Non-pigmented ciliary epithelial cell (primary cell): ENCODE measurements at places on chromosomes 6 and 20.

DNA sequence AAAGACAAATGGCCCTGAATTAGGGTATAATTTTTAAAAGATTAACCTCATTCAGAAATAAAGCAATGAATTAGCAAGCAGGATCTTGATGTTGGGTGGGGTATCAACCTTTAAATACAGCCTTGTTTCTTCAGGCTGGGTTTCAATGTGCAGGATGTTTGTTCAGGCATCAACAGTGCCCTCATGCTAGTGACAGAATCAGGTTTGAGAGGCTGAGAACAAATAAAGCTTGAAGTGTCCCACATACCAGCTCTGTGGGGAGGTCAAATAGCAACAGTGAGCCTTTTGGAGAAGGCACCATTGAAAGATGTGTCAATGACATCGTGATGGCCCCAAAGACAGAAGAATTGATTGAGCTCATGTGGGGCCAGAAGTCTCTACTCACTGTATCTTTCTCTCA, 68.2 kb downstream of the MTFR2 start:
- no peak for DNase-seq

GRCh38 chr6:52020945-52021570, 66.4 kb downstream of the PKHD1 start:
- DNase-seq: no peak

GRCh38 chr20:1535420-1536175, 21.9 kb downstream of the SIRPD start:
- no peak for DNase-seq

DNA sequence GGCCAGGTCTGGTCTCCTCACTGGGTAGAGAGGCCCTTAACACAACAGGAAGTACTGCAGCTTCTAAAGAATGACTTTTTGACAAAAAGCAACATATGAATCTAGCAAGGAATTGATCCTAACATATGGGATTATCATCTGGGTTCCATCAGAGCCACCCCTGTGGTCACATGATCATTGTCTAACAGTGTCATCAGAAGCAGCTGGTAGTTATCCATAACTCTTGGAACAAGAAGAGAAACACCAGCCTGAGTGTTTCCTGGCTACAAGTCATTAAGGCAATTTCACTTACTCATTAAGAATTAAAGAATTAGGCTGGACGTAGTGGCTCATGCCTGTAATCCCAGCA, 219.3 kb upstream of the ARID1B start:
- no peak for DNase-seq

GRCh38 chr6:106446983-106447382, 86.5 kb downstream of the CRYBG1 start:
- no peak for DNase-seq

- no peak for DNase-seq
Observed at GRCh38 chr6:167311286-167311685, 13.6 kb upstream of the TTLL2 start.

DNA sequence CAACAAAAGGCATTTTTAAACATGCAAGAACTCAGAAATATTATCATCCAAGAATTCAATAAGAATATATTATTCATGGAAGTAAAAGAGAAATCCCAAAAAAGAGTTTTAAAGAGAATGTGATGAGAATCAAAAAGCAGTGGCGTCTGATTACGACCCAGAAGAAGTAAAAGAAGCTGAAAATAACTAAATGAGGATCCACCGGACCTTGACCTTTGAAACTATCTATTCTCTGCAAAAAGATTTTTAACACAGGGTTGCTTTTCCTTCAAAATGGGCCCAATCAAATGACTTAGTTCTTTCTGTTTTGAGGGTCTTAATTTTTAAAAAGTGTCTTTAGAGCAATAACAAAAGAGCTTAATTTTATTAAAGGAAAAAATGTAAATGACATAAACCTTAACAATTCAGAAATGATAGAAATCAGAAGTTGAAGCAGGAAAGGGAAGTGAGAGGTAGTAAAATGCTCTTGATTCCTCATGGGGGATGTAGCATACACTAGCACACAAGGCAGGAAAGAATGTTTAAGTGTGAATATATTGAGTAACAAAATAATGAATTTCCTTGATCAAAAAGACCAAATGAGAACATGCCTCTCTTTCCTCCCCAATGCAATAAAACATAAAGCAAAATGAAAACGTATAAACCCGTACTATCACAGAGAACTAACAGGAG, 223.1 kb upstream of the PRDM1 start:
- no peak for DNase-seq

- no peak for DNase-seq
Observed at GRCh38 chr20:16947479-16947878, 199.3 kb downstream of the OTOR start.

- no peak for DNase-seq
Observed at GRCh38 chr20:33576432-33577125, 85.5 kb upstream of the C20orf144 start.

GRCh38 chr20:51610761-51611624, 68.5 kb upstream of the NFATC2 start:
- DNase-seq: no peak

DNA sequence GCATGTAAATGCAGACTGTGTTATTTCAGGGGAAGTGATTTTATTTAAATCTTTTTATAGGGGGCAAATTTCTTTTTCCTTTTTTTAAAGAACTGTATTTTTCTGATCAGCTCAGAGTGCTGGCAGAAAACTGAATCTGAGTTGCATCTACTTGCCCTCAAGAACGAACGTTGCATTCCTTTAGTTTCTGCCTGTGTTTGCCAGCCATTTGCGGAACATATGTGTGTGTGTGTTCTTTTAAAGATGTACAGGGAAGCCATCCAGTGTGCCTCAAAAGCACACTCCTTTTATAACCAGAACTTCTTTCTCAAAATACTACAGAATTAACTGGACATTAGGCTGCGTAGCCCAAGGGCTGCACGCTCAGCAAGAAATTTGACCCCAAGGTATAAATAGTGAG, 25.8 kb upstream of the INSM1 start:
- no peak for DNase-seq

DNA sequence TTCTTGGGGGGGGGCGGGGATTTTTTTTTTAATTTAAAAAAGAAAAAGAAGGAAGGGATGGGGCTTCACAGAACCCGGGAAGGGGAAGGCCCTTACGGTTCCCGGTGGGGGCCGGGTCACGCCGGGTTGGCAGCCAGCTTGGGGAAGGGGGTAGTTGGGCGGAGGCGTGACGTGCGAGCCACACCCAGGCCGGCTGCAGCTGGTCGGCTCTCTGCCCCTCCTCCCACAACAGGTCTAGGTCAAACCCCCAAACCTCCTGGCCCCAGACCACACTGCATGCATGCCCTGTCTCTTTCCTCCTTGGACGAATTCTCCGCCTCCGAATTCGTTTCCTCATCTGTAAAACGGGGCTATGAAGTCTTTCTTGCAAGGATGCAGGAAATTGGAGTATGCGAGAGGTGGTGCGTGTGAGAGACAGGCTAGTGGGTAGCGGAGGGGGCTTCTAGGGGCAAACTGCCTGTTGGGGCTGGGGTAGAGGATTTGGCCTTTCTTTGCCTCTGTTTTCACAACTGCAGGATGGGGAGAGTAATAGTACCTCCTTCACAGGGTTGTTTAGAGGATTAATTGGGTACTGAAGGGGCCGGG, 828 bp downstream of the HCK start:
- DNase-seq: no peak

- DNase-seq: no peak
Observed at GRCh38 chr6:154614641-154615040, 104.2 kb upstream of the CNKSR3 start.
